CD4-positive, alpha-beta memory T cell (primary cell): ENCODE measurements at places on chromosomes 11 and 22.

DNA sequence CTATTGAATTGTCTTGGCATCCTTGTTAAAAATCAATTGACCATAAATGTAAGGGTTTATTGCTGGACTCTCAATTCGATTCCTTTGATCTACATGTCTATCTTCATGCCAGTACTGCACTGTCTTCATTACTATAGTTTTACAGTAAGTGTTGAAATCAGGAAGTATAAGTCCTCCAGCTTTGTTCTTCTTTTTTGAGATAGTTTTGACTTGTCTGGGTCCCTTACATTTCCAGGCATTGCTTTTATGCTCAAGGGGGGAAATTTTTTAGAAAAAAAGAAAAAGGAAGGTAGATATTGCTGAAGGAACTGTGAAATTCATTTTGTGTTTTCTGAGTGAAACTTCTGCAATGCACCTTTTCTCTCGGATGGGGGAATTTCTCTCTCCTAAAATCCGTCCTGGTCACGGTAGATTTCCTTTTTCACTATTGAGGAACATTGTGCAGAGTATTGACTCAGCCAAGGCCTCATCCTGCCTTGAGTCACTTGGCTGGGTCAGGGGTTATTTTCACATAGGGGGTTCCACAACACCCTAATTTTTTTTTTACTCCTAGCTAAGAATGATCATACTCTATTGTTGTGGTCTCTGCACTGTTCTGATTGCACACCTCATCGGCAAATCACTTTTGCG is 2.8 kb upstream of the ACER3 start:
- no peak for DNase-seq

GRCh38 chr22:27445881-27446280 is 355.7 kb downstream of the MN1 start:
- DNase-seq: no peak

DNA sequence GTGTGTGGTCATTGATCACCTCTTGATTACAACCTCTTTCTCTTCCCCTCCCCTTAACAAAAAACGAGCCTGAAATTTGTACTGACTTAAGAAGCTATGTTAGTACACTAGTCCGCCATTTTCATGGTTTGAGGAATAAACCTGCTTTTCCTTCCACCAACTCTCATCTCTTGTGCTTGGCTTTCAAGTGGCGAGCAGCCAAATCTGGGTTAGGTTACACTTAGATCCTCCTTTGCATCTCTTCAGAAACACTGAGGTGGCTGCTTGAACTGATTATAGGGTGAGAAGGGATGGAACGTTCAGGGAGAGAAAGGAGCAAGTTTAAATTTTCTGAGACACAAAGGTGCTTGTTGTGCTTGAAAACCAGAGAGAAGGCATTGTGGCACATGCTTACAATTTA is 2171.4 kb downstream of the LRRC4C start:
- DNase-seq: no peak

GRCh38 chr22:48407256-48407955 is 1420.3 kb downstream of the BRD1 start:
- no peak for DNase-seq
